ENCODE measurements at places on chromosomes 6 and 20. TPM values are rescaled to one million over a fixed set of nuclear protein-coding genes. Genes with fewer than 3 reads are reported as not detected.

GRCh38 chr6:72624557-72625160 lies 2.8 kb downstream of the KCNQ5 start:
- DNase-seq: no peak

DNA sequence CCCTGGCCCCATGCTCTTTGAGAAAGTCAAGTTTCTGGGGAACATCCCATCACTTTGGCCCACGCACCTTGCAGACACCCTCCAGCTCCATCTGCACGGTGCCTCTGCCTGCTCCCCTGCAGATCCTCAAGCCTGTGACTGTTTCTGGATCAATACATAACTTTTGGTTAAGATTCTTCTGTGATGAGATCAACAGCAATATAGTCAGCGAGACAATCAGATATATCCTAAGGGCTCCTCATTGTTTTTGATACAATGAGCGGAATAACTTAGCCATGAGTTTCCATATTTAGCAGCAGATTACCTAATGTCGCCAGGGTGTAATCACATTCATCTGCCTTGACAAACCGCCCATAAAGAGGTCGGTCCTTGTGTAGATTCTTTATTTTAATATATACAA lies 109.3 kb upstream of the MTHFD1L start:
- DNase-seq: no peak

DNA sequence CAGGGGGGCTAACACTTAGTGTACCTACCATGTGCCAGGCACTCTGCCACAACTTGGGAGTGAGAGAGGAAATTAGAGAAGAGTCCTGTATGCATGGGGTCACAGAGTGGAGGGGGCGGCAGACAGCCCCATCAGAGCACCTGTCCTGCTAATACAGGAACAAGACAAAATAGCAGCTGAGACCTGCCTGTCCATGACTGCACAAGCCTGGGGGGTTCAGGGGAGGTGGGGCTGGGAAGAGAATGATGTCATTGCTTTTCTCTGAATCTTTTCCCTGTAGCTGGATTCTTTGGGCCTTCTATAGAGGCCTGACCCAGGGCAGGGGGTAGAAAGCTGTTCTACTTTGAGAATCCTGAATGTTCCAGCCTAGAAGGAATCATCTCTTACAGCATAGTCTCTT lies 37.4 kb downstream of the FOXP4 start:
- DNase-seq: no peak

- DNase-seq: no peak
Observed at GRCh38 chr6:12138936-12139335, 126.8 kb downstream of the HIVEP1 start.

- DNase-seq: no peak
Observed at GRCh38 chr6:100473182-100473581, 8.5 kb upstream of the SIM1 start.

DNA sequence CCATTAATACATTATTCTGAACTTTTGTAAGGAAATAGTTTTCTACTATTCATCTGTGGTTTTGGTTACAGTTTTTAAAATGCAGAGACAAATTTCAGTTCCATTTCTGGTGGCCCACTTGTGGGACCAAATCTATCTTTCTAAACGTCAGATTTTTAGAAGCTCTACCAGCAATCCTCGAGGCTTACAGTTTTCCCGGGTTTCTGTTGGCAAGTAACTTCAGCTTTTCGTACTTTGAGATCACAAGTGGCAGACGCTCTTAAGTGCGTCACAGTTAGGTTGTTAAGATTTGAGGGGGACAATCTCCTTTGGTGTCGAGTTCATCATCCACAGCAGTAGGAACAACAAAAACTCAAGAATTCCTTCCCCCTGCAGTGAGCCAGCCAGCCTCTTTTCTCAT lies 60.0 kb downstream of the JARID2 start:
- no peak for DNase-seq

MYLK2 gene
- under 0.01 TPM for total RNA-seq

All from fibroblast of villous mesenchyme (primary cell).